Posterior vena cava (tissue), 2 donors: ENCODE measurements at places on chromosomes 13 and 19.

GRCh38 chr13:32409561-32410421 is 18.1 kb downstream of the N4BP2L1 start:
- peak; percentile 88 for DNase-seq

- DNase-seq: no peak
These were observed 73.7 kb downstream of the CYSLTR2 start for GRCh38 chr13:48727241-48728011.

DNA sequence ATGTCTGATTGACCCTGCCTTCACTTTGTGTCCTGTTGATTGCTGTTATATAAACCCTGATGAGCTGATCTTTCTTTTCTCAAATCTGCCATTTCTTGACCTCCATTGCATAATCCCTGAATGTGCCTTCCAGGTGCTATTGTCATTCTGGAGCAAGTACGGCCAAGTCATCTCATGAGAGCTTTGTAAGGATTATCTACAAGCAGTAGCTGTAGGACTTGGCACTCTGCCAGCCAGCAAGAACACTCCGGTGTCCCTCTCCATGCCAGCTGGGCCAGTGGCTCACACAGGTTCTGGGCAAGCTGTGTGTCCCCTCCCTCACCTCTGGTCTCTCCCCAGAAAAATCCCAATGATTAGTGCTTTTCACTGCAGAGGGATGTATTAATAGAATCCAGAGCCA is 348.1 kb downstream of the FOXO1 start:
- DNase-seq: no peak

GRCh38 chr13:31124204-31124603 is 37.5 kb downstream of the HSPH1 start:
- DNase-seq: no peak

GRCh38 chr13:110413016-110413675 is 106.1 kb downstream of the COL4A2 start:
- no peak for DNase-seq

- DNase-seq: no peak
These were observed 29.2 kb downstream of the ONECUT3 start for GRCh38 chr19:1782521-1782920.

DNA sequence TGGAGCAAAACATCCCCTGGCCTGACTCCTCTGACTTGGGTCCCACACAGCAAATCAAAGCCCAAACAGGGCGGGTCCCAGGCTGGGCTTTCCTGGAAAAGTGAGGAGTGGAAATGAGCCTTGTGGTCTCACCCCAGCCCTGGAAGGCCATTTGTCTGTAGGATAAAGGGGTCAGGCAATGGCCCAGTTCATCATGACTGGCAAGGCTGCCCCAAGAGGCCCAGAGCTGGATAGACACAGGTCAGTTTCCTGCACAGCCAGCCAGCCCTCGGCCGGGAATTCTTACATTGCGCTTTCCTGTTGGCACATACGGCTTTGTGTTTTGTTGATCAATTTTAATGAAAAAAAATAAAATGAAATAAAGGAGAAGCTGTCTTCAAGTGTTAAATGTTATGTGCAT is 174.3 kb downstream of the TSHZ3 start:
- DNase-seq: no peak

DNA sequence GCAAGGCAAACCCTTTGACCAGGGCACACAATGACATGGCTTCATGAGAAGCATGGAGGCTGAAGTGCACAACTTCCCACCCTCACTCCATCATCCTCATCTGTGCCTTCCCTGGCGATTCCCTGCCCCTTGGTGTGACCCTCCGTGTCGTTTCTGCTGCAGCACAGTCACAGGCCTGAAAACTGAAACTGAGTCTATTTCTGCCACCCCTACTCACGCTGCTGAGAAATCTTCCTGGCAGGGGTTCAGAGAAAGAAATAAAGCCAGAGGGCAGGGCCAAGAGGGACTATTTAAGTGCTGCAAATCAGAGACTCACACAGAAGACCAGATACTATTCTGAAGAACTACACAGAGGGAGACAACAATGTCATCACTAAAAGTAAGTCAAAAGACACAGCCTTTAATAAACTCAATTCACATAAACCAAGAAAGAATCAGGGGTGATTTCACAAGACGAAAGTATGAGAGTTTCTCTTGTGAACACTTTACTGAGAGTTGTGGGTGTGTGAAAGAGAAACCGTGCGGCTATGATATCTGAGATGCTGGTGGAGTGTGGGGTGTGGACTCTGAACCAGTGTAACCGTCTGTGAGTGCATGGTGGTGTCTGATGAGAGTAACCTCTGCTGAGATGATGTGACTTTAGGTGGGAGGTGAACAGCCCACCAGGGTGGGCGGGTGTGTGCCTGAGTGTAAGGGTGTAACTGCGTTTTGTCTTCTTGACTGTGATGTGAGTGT is 23.5 kb downstream of the LGALS16 start:
- DNase-seq: no peak

- no peak for DNase-seq
These were observed 12.2 kb upstream of the LILRA5 start for GRCh38 chr19:54325194-54325621.

DNA sequence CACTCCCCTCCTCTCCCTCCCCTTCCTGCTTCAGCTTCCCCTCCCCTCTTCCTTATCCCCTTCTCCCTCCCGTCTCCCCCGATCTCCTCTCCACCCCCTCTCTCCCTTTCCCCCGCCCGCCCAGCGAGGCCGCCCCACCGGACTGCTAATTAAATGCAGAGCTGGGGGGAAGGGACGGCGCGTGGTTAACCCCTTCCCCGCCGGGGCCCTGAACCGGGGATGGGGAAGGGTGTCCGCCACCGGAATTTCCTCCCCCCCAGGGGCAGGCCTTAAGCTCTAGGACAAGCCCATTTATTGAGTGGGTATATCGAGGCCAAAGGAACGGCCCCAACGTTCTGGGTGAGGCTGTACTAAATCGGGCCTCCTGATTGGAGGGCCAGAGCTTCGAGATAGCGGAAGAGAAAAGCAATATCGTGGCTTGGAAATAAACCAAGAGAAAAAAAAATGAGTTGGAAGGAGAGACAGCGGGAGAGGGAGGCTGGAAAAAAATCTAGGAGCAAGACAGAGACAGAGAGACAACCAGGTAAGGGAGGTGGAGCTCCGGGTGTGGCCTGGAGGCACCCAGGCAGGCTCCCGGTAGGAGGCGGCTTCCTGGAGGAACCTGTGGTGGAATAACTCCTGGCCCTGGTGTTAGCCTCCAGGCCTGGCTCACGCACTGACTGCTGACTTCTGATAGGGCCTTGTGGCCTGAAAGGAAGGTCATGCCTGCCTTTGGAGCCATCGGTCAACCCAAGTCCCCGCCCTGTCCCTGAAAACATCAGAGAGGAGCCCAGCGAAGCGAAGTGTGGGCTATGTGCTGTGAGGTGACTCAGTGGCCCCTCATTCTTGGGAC is 11.6 kb upstream of the JUND start:
- DNase-seq: peak; percentile 96

DNA sequence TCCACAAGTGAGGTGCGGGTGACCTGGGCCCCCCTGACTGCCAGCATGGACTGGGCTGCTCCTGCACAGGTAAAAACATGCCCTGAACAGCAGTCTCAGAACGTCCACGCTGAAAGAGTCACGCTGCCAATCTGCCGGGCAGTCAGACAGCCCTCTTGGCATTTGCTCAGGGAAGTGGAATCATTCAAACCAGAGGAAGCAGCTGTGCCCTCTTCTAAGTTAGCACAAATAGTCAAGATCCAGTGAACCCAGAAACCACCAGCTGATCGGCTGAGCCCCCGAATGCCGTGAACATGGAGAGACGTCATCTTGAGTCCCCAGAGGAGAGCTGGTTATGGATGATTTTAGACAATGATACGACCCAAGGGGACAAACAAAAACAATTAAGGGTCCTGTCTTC is 34.4 kb downstream of the KLF2 start:
- no peak for DNase-seq
